Retina (tissue), 1 donor: ENCODE measurements at places on chromosomes 1 and 21.

GRCh38 chr1:15005116-15005515 lies 148.4 kb upstream of the TMEM51 start:
- no peak for DNase-seq

DNA sequence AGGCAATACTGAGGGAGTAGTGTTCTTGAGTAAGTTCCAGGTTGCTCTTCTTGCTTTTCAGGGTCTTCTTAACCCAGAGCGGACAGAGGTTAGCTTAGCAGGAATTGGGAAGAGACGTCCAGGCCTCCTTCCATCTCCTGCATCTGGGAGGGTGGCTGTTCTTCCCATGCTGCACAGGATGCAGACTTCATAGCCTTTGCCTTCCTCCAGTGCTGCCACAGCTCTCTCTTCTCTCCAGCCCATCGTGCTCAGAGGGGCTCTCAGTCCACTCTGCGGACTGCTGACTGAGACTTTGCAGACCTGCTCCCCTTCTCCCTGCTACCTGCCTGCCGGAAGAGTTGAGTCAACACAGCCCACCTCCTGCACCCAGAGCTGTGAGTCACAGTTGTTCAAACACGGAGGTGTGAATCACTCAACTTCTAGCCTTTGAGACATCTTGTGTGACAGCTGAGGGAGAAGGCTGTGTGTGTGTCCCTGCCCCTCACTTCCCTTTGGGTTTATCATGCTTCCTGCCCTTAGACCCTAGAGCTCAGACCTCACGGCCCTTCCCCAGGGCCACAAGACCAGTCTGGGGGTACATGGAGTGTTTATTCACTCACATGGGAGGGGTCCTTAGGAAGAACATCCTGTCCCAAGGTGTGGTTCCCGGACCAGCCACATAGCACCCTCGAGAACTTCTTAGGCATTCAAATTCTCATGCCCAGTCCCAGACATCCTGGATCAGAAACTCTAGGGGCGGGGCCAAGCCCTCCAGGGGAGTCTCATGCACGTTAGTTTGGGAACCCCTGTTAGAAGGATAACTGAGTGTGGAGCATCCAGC lies 158.3 kb upstream of the CACNA1E start:
- no peak for DNase-seq

- DNase-seq, result no peak
Observed at GRCh38 chr1:74038042-74038441, 159.9 kb downstream of the LRRIQ3 start.

DNA sequence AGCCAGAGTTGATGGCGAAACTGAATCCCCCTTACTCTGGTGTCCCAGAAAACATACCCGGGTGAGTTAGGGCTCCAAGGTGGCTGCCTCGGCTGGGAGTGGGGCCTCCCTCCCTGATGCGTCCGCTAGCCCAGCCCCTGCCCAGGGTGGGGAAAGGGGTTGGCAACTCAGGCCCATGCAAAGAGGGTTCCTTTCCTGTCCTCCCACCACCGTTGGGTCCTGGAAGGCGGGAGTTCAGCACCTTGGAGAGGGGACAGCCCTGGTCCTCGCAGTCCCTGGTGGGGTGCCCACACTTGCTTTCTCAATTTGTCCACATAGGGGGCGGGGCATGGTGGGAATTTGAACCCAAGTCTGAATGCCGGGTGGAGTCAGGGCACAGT lies 6.1 kb downstream of the SRM start:
- DNase-seq, result no peak

GRCh38 chr1:160628799-160629263 lies 18.0 kb downstream of the SLAMF1 start:
- DNase-seq, result no peak

- peak; percentile 4 for DNase-seq
Observed at GRCh38 chr1:107110326-107110725, 30.5 kb upstream of the NTNG1 start.
